Stimulated activated CD8-positive, alpha-beta memory T cell treated with anti-CD3 and anti-CD28 coated beads, Interleukin-4, amount 100 ng/mL, for 1 hour (primary cell): ENCODE measurements at places on chromosomes 13 and 19.

- no peak for DNase-seq
Observed at GRCh38 chr13:78241278-78241919, 322.8 kb upstream of the EDNRB start.

DNA sequence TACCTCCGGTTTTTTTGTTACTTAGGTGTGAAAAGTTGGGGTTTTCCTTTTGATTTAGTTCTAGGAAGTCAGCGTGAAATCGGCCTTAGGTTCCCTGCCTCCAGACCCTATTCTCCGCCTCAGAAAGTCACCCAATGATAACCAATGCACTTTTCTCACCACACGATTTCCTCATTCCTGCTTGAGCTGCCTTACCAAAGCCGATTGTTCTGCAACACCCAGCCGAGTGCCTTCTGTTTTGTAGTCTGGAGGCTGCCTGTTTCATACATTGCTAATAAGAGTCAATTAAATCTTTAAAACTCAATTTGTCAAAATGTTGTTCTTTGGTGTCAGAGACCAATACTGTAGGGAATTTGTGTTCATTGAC is 39.7 kb downstream of the GJA3 start:
- no peak for DNase-seq

GRCh38 chr13:71578048-71578447 is 289.0 kb downstream of the DACH1 start:
- DNase-seq, result no peak

DNA sequence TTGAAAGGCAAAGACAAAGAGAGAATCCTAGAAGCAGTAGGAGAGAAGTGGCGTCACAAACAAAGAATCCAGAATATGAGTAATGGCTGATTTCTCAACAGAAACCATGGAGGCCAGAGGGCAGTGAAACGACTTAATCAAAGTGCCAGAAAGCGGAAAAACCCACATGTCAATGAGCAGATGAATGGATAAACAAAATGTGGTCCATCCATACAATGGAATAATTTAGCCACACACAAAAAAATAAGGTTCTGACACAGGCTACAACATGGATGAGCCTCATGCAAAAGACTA is 52.2 kb upstream of the RANBP3 start:
- DNase-seq, result no peak

DNA sequence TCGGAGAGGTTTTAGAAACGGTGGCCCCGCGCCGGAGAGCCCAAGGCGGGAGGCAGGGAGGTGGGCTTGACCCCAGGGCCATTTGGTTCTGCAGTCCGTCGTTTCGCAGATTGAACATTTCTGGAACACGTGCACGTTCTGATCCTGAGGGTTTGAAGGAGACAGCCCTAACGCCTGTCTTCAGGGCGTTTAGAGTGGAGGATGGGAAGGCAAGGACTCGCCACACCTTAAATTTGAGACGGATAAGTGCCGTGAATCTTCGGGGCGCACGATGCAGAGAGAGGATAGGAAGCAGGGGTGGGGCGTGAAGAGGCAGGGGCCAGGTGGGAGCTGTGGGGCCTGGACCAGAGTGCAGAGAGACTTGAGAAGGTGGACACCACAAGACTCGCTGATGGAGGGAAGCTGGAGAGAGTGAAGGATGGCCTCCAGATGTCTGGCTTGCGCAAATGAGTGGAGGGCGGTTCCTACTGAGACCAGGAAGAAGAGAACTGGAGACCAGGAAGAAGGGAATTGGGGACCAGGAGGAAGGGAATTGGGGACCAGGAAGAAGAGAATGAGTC is 804 bp upstream of the MIER2 start:
- DNase-seq, result no peak
